CD4-positive, alpha-beta T cell treated with Interleukin-17A for 1 hour (primary cell): ENCODE measurements at places on chromosomes 3 and 15.

DNA sequence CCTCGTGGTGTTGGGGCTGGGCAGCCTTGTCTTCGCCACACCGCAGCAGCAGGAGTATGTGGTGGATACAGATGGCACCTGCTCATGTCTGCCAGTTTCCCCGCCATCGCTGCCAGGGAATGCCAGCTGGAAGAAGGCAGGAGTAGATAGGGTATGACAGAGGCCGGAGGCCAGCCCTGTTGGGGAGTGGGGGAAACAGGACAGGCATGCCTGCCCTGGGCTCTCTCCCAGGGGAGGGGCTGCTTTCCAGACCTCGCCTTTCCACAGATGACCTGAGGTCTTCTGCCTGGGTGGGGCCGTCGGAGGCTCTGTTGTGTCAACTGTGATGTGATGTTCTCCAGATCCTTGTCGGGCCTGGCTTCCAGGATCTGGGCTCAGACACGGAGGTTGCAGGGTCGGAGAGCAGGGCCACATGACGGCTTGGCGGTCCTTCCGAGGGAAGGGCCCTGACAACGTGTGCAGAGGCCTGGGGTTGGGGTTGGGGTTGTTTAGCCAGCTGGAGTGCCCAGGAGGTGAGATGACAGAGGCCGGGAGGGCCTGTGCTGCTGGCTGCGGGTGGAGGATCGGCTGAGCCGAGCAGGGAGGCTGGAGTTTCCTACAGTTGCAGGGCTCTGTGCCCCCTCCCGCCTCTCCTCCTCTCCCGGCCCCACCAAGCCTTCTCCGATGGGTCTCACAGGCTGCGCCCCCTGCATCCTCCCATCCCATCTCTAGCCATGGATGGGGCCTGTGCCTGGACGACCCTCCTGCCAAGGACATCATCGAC, 102.0 kb downstream of the TBC1D2B start:
- DNase-seq: no peak

- no peak for DNase-seq
Observed at GRCh38 chr15:84949845-84950569, 31.6 kb upstream of the PDE8A start.

- no peak for DNase-seq
Observed at GRCh38 chr15:46117071-46117470, 482.2 kb downstream of the SQOR start.

- no peak for DNase-seq
Observed at GRCh38 chr3:61847784-61848462, 286.6 kb downstream of the PTPRG start.

- peak; percentile 36 for DNase-seq
Observed at GRCh38 chr3:71491154-71491752, 92.3 kb downstream of the FOXP1 start.

GRCh38 chr3:180571831-180572598, 29.9 kb upstream of the TTC14 start:
- DNase-seq: no peak

DNA sequence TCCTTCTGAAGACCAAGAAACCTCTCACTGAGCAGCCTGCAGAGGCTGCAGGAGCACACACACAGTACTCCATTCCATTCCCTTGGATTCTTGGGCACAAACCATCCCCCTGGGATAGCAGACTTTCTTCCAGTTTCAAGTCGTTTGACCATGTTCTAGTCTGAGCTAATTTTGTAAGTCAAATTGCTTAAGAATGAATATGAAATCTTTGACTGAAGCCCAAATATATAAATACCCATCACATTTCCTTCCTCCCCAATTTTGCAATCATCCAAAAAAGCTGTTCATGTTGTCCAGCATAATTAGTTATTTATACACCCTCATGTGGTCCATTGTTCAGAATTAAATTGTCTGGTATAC, 231.2 kb upstream of the TPRG1 start:
- DNase-seq: no peak

DNA sequence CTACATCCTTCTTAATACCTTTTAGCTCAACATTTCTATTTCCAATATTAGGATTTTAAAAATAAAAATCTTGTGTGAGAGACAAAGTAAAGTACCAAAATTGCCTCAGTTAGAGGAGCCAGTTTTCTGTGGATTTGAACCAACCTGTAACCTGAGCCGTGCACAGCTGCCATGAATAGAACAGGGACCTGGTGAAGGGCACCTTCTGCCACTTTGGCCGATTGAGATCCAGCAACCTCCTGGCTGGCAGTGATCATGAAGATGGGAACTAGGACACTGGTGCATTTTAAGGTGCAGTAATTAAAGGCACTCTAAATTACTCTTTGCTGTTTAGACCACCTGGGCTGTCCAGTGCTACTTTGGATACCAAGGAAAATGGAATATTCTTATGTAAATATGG, 34.3 kb upstream of the TRAK1 start:
- DNase-seq: no peak

DNA sequence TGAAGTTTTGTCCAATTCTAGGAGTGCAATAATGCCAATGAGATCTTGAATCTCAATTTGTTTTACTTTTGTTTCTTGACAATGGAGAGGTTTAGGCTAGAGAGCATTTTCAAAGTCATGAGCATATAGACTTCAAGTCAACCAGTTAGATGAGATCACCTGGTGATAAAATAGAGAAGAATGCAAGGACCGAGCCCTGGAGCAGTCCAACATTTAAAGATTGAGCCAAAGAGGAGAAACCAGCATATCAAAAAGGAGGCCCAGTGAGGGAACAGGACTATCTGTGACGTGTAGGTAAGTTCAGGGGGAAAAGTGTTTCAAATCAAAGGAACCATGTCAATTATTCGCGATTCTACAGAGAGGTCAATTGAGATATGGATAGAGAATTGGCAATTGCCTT, 1.7 kb upstream of the PIAS1 start:
- DNase-seq: no peak

GRCh38 chr3:9864200-9864927, 15.7 kb downstream of the CIDEC start:
- no peak for DNase-seq

DNA sequence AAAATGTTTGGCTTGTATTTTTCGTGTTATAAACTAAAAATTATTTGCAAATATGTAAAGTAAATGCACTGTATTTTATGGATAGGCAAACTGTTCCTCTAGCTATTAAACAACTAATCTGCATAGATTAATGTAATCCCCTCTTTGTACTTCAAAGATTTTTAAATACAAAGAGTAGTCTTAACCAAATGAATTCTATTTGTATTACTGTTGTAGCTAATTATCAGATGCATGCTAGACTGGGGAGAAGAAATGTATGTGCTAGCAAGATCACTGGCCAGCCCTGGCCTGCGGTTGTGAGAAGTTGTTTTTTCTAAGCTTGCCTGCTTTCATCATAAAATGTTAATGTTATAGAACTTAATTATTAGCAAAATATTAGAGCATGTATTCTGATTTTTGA, 92.6 kb downstream of the STT3B start:
- DNase-seq: no peak

DNA sequence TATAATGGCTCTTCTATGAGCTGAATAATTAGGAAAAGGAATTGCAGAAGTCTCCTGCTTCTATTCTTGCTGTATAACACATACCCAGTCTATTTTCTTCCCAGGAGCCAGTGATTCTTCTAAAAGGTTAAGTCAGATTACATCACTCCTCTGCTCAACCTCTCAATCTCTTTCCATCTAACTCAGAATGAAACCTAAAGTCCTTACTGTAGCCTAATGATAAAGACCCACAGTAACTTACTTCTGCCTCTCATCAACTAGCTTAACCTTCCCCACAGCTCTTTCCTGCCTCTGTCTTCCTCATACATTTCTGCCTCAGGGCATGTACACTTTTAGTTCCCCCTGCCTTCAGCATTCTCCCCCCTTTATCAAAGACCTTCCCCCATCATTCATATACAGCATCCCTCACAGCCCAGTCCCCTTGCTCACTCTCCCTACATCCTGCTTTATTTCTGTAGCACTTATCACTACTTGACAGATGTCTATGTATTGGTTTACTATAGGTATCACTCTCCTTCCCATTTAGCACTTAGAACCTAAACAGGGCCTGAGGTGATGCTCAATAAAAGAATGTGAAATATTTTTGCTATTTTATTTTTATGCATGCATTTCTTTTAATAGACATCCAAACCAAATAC, 28.5 kb upstream of the CMTM6 start:
- no peak for DNase-seq

DNA sequence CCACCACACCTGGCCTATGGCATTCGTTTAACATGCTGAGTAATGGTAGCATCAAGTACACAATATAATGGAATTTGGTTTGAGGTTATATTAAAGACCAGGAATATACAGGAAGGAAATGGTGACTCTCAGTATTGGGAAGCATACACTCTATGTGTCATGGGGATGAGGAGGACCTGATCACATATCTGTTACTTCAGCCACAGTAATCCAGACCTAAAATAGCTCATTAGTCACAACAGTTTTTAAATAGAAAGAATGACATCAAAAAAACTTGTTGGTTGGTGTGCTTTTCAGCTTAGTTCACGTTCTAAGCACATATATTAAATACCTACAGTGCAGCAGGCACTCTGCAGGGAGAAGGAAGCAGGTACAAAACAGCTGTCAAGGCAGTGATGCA, 52.5 kb upstream of the ATP2C1 start:
- no peak for DNase-seq

DNA sequence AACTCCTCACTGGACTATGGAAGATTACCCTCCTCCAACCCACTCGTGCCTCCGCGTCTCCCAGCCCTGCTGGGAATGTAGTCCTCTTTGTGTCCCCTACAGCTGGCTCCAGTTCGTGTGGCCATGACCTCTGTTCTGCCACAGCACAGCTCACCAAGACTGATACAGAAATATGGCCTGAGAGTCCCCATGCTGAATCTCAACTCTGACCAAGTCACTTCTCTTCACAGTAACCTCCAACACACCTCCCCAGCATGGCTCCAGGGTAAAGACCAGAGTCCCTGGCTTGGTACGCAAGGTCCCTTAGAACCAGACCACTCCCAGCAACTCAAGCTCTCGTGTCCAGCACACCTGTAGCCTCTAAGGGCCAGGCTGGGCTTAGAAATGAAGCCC, 2.3 kb upstream of the COL7A1 start:
- DNase-seq: no peak

DNA sequence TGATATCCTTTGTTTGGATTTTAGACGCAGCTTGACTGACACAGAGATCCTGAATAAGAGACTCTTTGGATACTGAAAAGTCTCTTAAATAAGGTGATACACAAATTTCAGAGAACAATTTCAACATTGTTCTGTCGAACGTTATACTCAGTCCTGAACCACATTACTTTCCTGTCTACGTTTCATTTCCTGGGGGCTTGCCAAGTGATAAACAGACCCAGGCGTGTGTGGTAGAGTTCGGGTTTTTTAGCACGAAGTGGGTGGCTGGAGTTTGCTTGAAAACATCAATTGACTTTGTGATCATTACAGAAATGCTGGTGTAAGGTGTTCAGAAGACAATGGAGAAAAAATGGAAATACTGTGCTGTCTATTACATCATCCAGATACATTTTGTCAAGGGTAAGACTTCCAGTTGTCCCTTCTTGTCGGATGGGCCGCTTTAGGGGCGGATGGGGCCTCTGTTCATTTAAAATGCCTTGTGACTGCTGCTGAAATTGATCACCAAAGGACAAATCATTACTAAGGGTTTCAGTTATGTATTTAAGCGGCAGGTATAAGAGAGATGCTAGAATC, at the start of gene CD96:
Gene CD96, plus strand, starts transcription at position 287 of the 573 bp plus-strand sequence. Its CDS starts 52 bp downstream, at position 339.
- peak; percentile 89 for DNase-seq

- no peak for DNase-seq
Observed at GRCh38 chr3:192033246-192033645, 572.3 kb downstream of the PYDC2 start.

DNA sequence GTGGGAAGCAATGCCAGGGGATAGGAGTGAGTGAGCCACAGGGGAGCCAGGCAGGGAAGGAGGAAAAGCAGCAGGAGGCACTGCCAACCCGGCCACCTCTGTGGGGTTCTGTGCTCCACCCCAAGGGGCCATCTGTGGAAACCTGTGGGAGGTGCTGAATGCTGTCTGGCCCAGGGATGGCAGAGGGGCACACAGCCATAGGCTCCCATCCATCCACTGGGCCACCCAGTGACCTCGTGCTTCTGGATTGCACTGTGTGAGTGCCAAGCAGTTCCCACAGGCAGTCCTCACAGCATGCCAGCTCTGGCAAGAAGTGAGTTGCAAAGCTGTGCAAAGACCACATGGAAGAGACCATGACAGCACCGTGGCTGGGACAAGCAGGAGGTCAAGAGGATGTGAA, 27.5 kb downstream of the DNAJB8 start:
- no peak for DNase-seq

- no peak for DNase-seq
Observed at GRCh38 chr3:99635348-99635747, 3.0 kb upstream of the COL8A1 start.

GRCh38 chr15:75599401-75599800, 20.3 kb upstream of the PTPN9 start:
- DNase-seq: no peak

DNA sequence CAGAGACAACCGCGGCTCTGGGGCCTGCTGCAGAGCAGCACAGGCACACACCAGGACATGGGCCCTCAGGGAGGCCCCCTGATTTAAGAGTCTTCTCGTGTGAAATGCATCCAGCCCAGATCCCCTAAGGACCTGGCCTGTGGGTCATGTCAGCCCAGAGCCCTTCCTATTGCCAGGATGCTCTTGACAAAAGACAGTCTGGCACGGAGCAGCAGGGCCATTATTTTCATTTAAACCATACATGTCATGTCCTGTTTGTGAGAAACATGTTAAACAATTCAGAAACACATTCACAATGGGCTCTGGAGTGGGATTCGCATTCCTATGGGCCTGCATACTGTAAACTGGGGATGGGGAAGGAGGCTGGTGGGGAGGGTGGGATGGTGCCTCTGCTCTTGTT, 367.4 kb upstream of the WNT5A start:
- no peak for DNase-seq

GRCh38 chr15:100856867-100857266, 22.8 kb upstream of the ALDH1A3 start:
- no peak for DNase-seq

GRCh38 chr15:81511138-81511537, 137.1 kb upstream of the TMC3 start:
- no peak for DNase-seq

DNA sequence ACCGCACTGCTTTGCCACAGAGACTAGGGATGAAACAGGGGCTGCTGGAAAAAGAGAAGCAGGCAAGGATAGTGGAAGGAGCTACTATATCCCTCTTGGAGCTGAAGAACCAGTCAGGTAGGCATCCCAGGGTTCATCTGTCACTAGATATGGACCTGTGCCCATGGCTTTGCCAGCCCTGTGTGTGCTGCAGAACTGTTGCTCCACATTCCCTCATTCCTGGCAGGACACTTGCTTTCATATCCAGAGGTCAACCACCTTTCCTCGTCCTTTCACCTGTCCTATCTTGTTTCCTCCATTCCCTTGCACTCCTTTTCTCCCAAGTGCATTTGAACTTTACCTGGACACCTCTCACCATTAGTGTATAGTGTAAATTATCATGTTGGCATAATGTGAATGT, 12.0 kb downstream of the SNRK start:
- no peak for DNase-seq

- peak; percentile 91 for DNase-seq
Observed at GRCh38 chr3:52253314-52254304, 8.1 kb downstream of the PPM1M start.

GRCh38 chr3:172624999-172625398, 85.9 kb downstream of the NCEH1 start:
- DNase-seq: no peak
